ENCODE measurements at places on chromosomes 4 and X.

DNA sequence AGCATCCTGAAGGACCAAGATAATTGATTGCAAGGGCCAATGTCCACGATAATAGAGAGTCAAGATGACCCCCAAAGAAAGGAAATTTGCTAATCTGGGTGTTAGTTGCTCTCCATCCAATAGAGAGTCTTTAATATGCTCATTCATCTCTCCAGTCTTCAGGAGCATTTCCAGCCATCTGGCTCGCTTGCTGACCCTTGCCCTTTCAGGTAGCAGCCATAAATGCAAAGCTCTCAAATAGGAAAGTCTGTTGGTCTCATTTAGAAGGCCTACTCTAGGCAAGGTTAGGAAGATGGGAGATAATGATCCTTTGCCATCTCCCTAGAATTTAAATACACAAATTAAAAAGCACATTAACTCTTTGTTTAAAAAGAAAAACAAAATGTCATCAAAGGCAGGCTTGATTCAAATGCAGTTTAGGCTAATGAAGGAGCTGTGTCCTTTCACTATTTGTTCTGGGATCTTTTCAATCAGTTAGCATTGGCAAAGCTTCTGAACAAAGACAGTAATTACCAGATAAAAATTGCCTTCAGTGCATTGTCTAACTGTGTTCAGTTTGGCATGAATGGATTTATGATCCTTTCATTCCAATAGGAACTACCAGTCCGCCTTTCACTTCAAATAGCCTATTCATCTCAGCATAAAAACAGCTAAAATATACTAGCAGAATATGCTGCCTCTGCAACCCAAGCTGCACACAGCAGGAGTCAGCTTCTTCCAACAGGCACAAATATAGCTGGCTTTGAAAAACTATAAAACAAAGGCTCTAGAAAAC lies 49.6 kb upstream of the ATXN3L start:
- DNase-seq = no peak

GRCh38 chr4:43512253-43512652 lies 619.7 kb downstream of the GRXCR1 start:
- no peak for DNase-seq

DNA sequence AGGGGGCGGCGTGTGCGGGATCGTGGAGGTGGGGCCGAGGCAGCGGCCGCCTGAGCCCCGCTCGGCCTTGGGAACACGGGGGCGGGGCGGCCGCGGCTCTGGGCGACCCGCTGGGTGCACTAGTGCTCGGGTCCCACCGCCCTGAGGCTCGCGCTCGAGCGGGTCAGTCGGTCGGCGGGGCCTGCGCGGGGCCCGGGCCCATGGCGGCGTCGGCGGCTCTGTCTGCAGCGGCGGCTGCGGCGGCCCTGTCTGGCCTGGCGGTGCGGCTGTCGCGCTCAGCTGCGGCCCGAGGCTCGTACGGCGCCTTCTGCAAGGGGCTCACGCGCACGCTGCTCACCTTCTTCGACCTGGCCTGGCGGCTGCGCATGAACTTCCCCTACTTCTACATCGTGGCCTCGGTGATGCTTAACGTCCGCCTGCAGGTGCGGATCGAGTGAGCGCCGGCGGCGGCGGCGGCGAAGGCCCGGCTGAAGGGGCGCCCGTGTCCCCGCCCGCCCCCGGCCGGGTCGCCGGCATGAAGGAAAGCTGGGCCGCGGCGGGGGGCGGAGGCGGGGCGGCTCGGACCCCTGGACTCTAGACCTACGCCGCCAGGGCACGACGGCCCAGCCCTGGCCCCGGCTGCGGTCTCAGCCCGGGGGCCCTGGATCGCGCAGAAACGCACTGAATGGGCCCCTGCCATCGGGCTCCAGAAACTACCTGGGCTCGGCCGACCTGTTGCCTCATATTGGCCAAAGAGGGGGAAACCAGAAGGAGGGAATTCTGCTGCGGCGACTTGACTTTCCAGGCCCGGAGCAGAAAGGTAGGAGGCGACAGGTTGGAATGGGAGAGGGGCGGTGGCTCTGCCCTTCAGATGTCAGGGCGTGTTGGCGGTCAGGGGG lies at the start of gene SMIM10L2A:
TSS of gene SMIM10L2A (plus strand) at position 13 of the 878 bp plus-strand sequence. CDS start at position 201, 188 bp downstream.
- DNase-seq = no peak

DNA sequence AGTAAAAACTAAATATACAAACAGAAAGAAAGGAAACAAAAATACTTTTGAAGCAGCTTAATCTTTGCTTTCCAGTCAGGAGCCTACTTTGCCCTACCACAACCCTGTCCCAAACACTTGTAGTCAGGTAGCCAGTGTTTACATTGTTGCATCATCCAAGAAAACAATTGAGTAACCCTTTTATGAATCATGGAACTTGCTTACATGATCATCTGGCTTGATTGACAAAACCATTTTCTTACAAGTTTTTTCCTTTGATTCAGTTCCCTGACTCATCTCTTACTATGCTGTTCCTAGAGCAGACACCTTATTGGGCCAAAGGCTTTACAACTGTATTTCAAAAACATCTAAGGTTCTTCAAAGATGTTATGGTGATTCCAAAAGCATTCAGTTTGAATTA lies 740.1 kb downstream of the KLHL13 start:
- DNase-seq = no peak

- no peak for DNase-seq
Measured at GRCh38 chr4:57125996-57126395, 15.8 kb upstream of the IGFBP7 start.

- DNase-seq = no peak
Measured at GRCh38 chrX:24357106-24357505, 3.3 kb upstream of the SUPT20HL1 start.

DNA sequence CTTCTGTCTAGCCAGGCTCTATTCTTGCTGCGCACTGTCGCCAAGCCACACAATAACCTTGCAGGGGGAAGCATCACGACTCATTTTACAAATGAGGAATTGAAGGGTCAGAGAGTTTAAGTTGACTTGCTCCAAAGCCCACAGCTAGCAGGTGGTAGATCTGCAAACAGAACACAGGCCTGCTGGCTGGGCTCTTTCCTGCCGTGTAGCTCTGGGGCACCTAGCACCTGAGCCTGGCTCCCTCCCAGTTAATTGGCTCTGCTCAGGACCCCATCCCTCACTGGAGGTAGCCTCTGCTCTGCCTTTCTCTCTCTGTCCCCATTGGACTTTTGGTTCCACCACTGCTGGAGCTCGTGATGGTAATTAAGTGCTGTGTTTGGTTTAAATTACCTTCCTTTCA lies 98.5 kb downstream of the NSUN7 start:
- DNase-seq = no peak

DNA sequence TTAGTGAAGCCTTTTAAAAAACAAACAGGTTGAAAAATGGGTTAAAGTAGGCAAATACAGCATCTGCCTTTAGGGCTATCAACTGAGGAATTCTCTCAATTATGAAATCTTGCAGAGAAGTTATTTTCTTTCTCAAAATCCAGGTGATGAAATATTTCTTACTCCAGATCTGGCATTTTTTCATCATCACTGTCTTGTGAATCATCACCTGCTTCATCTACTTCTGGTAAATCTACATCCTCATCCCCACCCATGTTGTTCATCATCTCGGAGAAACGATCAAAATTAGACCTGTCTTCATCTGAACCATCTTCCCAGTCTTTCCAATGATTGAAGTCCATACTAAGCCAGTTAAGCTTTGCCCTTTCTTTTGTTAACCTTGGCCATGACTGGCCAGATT lies 33.3 kb upstream of the HPF1 start:
- DNase-seq = no peak

DNA sequence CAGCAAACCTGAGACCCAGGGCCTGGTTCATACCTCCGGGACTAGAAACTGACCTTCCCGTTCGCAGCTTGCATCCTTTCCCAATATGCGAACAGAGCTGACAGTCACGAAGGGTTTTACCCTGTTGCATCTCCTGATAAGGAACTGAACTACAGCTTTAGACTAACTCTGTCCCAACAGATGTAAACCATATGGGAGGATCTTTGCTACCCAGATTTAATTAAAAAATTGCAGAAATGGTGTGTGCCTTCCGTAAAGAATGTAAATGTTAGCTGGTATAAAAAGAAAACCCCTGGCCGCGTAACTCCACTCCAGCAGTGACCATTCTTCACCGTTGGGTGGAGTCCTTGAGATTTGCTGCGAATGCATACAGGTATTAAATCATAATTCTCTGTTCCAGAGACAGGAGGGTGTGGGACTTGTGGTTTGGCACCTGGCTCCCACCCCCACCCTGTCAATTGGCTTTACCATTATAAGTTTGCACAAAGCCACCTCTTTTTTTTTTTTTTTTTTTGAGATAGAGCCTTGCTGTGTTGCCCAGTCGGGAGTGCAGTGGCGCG lies 40.6 kb upstream of the SORCS2 start:
- DNase-seq = no peak

GRCh38 chrX:136742721-136743379 lies 37.9 kb downstream of the ARHGEF6 start:
- DNase-seq = no peak

DNA sequence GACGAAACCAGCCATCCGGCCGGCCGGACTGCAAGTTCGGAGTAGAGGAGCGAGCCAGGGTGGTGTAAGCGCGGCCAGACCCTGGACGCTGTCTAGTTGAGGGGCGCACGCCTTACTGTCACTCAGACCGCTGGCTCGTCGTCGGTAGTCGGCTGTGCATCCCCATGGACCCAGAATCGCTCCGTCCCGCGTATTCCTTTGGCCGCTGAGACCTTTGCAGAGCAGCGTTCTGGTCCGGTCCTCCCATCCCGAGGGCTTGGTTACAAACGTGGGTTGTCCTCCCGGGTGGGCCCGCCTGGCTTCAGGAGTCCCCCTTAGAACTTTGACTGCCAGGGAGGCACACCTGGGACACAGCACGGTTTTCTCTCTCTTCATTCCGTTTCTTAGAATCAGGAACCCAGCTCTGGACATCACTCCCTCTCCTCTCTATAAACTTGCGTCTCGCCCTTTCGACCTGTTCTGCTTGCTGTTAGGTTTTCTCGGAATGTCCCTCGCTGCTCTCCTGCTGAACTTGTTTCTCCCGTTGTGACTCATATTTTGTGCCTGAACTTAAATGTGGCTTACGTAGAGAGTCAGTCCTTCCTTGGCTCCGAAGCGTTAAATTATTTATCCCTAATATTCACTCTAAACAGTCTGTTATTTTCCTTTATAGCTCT lies 672 bp downstream of the PGM2 start:
- no peak for DNase-seq

GRCh38 chr4:28228561-28229491 lies 1368.2 kb downstream of the STIM2 start:
- no peak for DNase-seq

- no peak for DNase-seq
Measured at GRCh38 chr4:141654098-141654497, 17.7 kb downstream of the IL15 start.

GRCh38 chrX:72100824-72101351 lies 30.8 kb downstream of the RTL5 start:
- no peak for DNase-seq

GRCh38 chr4:10298681-10299080 lies 158.5 kb downstream of the ZNF518B start:
- no peak for DNase-seq

GRCh38 chrX:139759637-139760036 lies 51.7 kb upstream of the MCF2 start:
- DNase-seq = no peak

GRCh38 chr4:118969359-118969758 lies 80.7 kb downstream of the SYNPO2 start:
- DNase-seq = no peak

DNA sequence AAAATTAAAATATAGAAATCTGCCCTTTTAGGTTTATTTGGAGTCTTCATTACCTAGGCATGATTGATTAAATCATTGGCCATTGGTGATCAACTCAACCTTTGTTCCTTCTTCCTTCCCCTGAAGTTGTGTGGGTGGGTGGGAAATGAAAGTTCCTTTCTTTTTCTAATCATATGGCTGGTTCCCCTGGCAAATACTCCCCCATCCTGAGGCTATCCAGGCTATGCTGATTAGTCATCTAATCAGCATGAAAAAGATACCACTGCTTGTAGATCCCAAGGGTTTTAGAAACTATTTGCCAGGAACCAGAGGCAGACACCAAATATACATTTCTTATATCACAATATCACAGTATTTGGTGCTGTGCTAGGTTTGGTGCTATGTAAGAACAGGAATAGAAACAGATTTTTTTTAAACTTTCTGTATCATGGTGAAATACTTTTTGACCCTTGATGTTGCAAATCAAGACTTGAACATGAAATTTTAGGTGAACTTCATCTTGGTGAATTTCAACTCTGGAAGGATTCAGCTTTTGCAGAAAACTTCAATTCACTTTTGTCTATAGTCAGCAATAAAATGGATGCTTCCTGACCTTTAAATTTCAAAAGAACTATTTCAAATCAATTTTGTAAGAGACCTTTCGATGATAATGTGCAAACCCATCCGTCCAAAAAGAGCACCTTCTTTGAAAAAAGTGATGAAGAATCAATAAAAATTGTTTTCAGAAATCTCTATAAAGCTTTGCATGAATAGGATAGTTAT lies 71.1 kb downstream of the CCSER1 start:
- DNase-seq = no peak

DNA sequence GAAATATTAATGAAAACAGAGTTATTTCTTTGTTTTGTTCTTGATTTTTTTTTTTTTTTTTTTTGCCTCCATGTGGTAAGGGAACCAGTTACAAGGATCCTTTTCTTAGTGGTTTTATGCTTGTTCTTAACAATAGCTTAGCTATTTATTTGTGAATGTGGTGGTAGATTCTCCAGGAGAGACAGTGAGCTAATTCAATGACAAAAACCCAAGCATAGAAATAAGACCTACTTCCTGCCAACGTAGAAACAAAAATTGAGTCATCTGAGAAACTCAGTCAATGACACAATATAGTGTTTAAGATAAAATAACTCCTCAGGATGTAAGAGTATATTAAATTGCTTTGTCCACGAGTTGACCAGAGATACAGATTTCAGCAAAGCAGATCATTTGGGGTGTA lies 863.8 kb upstream of the PABPC4L start:
- no peak for DNase-seq

DNA sequence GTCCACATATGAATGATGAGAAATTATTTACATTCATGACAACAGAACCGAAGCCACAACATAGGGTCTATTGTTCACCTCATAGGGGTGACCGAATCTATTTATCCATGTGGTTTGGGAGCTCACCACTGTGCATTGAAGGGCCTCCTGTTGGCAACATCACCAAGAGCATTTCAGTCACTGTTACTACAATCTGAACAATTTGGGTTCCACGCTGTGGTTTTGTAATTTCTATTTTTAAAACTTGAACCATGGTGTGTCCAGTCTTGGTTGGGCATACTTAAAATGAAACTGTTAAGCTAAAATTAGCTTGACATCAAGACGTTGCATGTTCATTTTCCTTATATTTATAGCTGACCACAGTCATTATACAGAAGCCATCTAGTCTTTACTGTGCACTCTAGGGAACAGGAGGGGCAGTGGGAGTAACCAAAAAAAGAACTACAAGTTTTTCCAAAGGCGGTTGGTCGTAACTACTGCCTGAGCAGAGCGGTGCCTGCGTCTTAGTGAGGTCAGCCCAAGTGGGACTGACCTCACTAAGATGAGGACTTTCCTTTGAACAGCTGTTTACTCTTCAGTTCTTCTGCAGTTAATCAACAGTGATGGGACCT lies 192.1 kb downstream of the SPRY1 start:
- no peak for DNase-seq

- DNase-seq = no peak
Measured at GRCh38 chrX:8179656-8180055, 8.6 kb upstream of the VCX2 start.
